PC-3 (cell line): ENCODE measurements at places on chromosomes 3 and 15.

GRCh38 chr3:139774560-139775302 lies 97.0 kb upstream of the NMNAT3 start:
- H3K4me3 ChIP-seq: no peak overlapping the region
- H3K36me3 ChIP-seq: no peaks in the 10 kb centered on the region
- H3K4me1 ChIP-seq: peaks cover 5% of the 10 kb centered on the region
- no peak overlapping the region for H3K27ac ChIP-seq

GRCh38 chr15:41966920-41967465 lies 5.4 kb downstream of the EHD4 start:
- no peak overlapping the region for H3K4me3 ChIP-seq
- H3K27me3 ChIP-seq: no peaks in the 10 kb centered on the region
- H3K4me1 ChIP-seq: peaks cover 31% of the 10 kb centered on the region
- H3K27ac ChIP-seq: no peak overlapping the region
- peaks cover 5% of the 10 kb centered on the region; the same call in 1 of the 2 replicates for H3K36me3 ChIP-seq

- H3K27me3 ChIP-seq: peaks cover 30% of the 10 kb centered on the region; the same call in 1 of the 2 replicates
- no peaks in the 10 kb centered on the region for H3K36me3 ChIP-seq
- no peak for DNase-seq
Measured at GRCh38 chr3:103657756-103658155, 1222.9 kb downstream of the ZPLD1 start.

- DNase-seq: no peak
- no peak overlapping the region for H3K27ac ChIP-seq
- H3K4me3 ChIP-seq: no peak overlapping the region
- H3K36me3 ChIP-seq: no peaks in the 10 kb centered on the region
- H3K4me1 ChIP-seq: no peaks in the 10 kb centered on the region
Measured at GRCh38 chr3:9111417-9111816, 138.0 kb downstream of the SRGAP3 start.

- no peaks in the 10 kb centered on the region for H3K4me1 ChIP-seq
- no peak overlapping the region for H3K27ac ChIP-seq
- no peak for DNase-seq
- H3K4me3 ChIP-seq: no peak overlapping the region
- H3K27me3 ChIP-seq: peaks cover 57% of the 10 kb centered on the region
- no peaks in the 10 kb centered on the region for H3K36me3 ChIP-seq
Measured at GRCh38 chr15:99906793-99907192, 173.6 kb upstream of the LYSMD4 start.

GRCh38 chr3:41600616-41601015 lies 361.3 kb downstream of the ULK4 start:
- no peak overlapping the region for H3K4me3 ChIP-seq
- DNase-seq: no peak
- H3K27me3 ChIP-seq: no peaks in the 10 kb centered on the region
- H3K4me1 ChIP-seq: no peaks in the 10 kb centered on the region
- H3K36me3 ChIP-seq: no peaks in the 10 kb centered on the region

DNA sequence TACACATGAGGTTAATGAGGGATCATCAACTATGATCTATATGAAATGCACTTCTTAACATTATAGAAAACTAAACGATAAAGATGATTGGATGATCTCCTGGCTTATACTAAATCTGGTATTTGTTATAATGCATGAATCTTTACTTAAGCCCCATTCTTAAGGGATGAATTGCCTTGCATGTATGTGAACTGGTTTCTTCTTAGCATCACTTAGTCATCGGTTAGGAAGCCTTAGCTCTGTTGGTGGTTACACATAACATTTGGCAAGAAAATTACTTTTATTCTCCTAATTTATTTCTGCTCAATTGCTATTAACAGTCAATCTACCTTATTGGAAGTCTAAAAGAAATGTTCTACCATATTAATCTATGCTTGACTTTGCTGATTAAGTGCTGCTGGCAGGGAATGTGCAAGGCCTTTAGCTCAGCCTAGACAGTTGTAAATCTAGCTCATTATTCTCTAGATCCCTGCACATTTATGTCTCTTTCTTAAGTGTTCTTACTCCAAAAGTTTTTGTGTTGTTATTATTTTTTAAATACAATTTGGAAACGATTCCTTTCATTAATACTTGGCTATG lies 356.0 kb downstream of the ZPLD1 start:
- H3K4me3 ChIP-seq: no peak overlapping the region
- no peak overlapping the region for H3K27ac ChIP-seq
- H3K4me1 ChIP-seq: no peaks in the 10 kb centered on the region

DNA sequence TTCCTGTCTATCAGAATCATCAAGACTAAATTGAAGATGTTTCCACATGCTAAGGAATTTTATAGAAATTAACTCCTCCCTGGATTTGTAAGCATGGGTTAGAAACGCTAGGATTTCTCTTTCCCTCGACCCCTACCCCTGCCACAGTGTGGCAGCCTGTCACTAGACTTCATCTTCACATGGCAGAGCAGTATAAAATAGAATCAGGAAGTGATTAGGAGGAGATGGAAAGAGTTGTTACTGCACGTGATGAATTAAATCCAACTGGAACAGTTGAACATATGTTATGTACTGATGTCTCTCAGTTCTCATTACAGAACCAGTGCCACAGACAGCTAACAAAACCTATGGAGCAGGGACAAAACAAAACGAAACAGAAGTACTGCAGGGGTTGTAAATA lies 130.0 kb upstream of the BNIP2 start:
- no peak overlapping the region for H3K4me3 ChIP-seq
- no peak for DNase-seq
- no peaks in the 10 kb centered on the region for H3K36me3 ChIP-seq
- H3K4me1 ChIP-seq: no peaks in the 10 kb centered on the region
- no peak overlapping the region for H3K27ac ChIP-seq

- H3K4me3 ChIP-seq: no peak overlapping the region
- DNase-seq: no peak
- no peak overlapping the region for H3K27ac ChIP-seq
Measured at GRCh38 chr3:46888705-46889104, 11.2 kb downstream of the PTH1R start.

- peak; percentile 83 for DNase-seq
- H3K36me3 ChIP-seq: no peaks in the 10 kb centered on the region
- H3K4me1 ChIP-seq: peaks cover 34% of the 10 kb centered on the region
- no peaks in the 10 kb centered on the region for H3K27me3 ChIP-seq
- peak overlapping the region; percentile 97 for H3K27ac ChIP-seq
Measured at GRCh38 chr3:58630076-58630709, 36.4 kb downstream of the FAM3D start.

DNA sequence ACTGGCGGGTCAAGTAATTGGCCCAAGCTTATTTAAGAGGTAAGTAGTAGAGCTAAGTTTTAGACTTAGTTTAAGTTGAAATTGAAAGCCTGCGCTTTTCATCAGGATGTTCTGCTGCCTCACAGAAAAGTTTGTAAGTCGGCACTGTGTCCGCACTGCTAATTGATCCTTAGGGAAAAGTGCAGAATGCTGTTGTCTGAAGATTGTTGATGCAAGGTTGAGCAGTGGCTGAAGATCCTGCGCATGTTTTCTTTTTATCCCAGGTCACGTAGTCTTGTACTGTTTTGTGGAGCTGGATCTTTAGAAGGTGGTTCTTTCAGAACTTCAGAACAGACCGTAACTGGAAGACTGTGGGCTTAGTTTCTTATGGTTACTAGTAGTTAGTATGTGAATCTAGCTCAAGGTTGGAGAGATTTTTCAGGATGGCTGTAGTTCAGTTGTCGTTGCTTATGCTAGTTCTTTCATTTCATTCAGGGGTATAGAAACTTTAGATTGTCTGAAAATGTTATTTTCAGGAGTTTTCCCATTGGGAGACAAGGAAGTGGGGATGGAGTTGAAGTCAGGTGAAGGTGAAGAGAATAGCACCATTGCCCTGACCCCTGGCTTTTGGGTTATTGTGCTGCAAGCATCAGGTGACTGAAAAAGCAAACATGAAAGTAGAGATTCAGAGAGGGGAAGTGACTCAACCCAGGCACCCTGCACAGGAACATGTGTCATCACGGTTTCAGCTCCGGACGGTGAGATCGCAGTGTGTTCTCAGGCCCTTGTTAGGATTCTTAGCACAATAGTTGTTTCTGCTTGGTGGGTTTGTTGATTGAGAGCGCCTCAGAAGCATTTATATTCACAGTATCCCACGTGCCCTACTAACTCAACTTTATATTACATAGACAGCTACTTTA lies 32.8 kb downstream of the AKAP13 start:
- peak overlapping the region; percentile 96 for H3K27ac ChIP-seq
- no peaks in the 10 kb centered on the region for H3K36me3 ChIP-seq
- DNase-seq: peak; percentile 94
- no peaks in the 10 kb centered on the region for H3K27me3 ChIP-seq

DNA sequence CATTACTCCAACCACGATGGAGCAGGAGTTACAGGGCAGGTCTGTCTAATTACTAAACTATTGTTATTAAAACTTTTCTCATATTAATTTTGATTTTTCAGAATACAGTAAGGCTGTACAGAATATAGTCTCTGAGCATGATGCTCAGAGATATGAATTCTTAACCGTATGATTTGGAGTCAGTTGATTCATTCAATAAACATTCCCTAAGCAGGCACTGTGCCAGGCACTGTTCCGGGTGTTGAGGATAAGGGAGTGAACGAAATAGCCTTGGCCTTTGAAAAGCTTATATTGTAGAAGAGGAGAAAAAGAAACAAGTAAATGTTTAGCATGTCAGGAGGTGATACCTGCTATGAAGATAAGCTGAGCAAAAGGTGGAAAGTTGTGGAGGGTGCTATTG lies 187.3 kb downstream of the KCNAB1 start:
- DNase-seq: peak; percentile 93
- H3K36me3 ChIP-seq: no peaks in the 10 kb centered on the region
- H3K27ac ChIP-seq: no peak overlapping the region
- no peak overlapping the region for H3K4me3 ChIP-seq

DNA sequence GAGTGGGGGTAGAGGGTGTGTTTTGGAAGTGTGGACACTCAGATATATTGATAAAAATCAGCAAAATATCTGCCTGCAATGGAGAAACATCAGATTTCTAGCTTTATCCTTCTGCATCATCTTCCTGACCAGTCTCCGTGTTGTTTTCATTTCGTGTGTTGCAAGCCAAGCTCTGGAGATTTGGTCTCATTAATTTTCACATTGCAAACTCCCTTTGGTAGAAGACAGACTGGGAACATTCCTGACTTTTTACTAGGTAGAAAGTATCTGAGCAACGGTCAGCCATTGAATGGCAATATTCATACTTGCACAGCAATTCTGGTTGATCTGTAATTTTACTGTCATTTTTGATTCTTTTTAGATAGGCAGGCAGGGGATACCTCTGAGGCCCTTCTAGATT lies 30.4 kb downstream of the FSTL1 start:
- peaks cover 35% of the 10 kb centered on the region; the same call in 1 of the 2 replicates for H3K36me3 ChIP-seq
- no peaks in the 10 kb centered on the region for H3K27me3 ChIP-seq

DNA sequence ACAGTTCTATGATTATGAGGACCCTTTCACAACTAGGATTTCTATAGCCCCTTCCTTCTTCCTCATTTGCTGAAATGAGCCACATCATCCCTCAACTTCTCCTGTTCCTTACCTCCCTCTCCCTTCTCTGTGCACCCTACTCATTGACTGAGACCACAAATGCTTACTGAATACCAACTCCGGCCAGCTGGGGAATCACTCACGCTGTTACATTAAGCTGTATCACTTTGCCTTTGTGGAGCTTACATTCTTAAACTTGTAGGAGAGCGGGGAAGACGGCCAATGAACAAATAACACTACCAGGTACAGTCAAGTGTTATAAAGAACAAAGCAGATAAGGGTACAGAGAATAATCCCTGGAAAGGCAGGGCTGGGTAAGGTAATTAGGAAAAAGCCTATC lies 5.7 kb downstream of the SUCLG2 start:
- H3K27ac ChIP-seq: peak overlapping the region; percentile 99
- no peak for DNase-seq

- H3K27me3 ChIP-seq: no peaks in the 10 kb centered on the region
- H3K4me3 ChIP-seq: no peak overlapping the region
- peaks cover 5% of the 10 kb centered on the region for H3K36me3 ChIP-seq
- no peak for DNase-seq
Measured at GRCh38 chr15:49200347-49200746, 30.3 kb downstream of the GALK2 start.

GRCh38 chr3:94359996-94360395 lies 297.1 kb downstream of the NSUN3 start:
- no peak overlapping the region for H3K27ac ChIP-seq
- H3K4me1 ChIP-seq: no peaks in the 10 kb centered on the region
- no peaks in the 10 kb centered on the region for H3K27me3 ChIP-seq

- H3K4me1 ChIP-seq: peaks cover 7% of the 10 kb centered on the region
- no peak overlapping the region for H3K27ac ChIP-seq
- no peaks in the 10 kb centered on the region for H3K36me3 ChIP-seq
Measured at GRCh38 chr15:62094388-62094787, 27.6 kb downstream of the C2CD4A start.

GRCh38 chr15:71777216-71777943 lies 33.0 kb upstream of the NR2E3 start:
- no peaks in the 10 kb centered on the region for H3K27me3 ChIP-seq
- DNase-seq: no peak
- H3K4me3 ChIP-seq: no peak overlapping the region
- no peaks in the 10 kb centered on the region for H3K36me3 ChIP-seq
- no peak overlapping the region for H3K27ac ChIP-seq

DNA sequence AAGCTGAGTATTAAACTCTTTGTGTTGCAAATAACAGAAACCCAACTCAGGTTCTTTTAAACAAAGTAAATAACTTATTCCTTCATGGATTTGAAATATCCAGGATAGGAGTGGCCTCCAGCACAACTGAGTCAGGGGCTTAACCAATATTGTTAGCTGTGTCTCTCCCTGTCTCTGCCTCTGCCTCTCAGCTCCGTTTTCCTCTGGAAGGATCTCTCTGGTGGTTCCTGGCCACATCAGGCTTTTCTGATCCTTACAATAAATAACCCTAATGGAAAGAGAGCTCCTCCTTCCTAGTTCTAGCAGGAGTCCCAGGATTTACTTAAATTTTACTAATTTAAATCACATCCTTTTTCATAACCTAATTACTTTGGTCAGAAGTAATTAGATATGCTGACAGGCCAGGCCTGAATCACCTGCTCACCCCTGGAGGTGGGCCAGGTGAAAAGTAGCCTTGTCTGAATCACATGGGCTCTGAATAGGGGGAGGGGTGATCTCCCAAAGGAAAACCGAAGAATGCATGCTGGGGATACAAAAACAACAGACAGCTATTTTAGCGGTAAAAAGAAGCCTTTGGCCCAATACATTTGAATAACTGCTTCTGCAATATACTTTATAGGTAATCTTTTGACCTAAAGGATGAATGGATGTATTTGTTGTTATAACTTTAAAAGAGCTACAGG lies 75.4 kb downstream of the REC114 start:
- no peak for DNase-seq
- H3K27ac ChIP-seq: no peak overlapping the region
- no peaks in the 10 kb centered on the region for H3K27me3 ChIP-seq
- no peaks in the 10 kb centered on the region for H3K36me3 ChIP-seq

DNA sequence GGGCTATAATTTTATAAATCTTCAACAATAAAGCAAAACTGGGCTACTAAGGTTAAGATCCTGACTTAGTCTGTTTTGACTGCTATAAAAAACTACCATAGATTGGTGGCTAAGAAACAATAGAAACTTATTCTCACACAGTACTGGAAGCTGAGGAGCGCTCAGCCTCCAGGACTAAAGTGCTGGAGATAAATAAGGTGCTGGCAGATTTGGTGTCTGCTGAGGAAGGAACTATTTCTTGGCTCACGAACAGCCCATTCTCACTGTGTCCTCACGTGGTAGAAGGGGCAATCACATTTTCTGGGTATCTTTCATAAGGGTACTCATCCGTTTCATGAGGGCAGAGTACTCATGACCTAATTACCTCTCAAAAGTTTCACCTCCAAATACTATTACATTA lies 166.8 kb upstream of the CBLB start:
- no peak overlapping the region for H3K27ac ChIP-seq
- H3K36me3 ChIP-seq: no peaks in the 10 kb centered on the region
- no peak for DNase-seq
- no peaks in the 10 kb centered on the region for H3K27me3 ChIP-seq
- H3K4me3 ChIP-seq: no peak overlapping the region
- peaks cover 40% of the 10 kb centered on the region for H3K4me1 ChIP-seq

GRCh38 chr3:151203051-151203420 lies at the start of gene GPR171:
GPR171 (minus strand) TSS chr3:151203216; CDS start chr3:151199386, 3,830 bp downstream.
- no peak within 1 kb of the TSS for H3K4me3 ChIP-seq
- no peaks in the 10 kb centered on the region for H3K4me1 ChIP-seq
- H3K27ac ChIP-seq: no peak within 1 kb of the TSS
- DNase-seq: no peak
